Breast epithelium (tissue), 4 donors: ENCODE measurements at places on chromosomes 2 and 18.

DNA sequence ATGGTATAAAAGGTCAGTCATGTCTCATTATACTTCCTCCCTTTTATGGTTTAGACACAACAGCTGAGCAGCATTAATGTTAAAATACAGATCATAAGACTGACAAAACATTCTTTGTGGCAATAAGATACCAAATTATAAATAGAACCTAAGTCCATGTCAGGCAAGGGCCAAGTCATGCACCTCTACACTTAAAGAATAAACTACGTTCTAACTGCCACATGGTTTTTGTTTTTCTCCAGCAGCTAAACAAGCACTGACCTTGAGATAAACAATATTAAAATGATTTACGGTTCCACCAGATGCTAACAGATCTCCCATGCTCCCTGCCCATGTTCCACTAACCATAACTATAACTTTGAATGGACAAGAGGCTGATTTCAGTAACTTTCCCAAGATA, 368.6 kb upstream of the TFPI start:
- no peak for DNase-seq

GRCh38 chr2:190792956-190793888, 87.4 kb upstream of the GLS start:
- no peak for DNase-seq

DNA sequence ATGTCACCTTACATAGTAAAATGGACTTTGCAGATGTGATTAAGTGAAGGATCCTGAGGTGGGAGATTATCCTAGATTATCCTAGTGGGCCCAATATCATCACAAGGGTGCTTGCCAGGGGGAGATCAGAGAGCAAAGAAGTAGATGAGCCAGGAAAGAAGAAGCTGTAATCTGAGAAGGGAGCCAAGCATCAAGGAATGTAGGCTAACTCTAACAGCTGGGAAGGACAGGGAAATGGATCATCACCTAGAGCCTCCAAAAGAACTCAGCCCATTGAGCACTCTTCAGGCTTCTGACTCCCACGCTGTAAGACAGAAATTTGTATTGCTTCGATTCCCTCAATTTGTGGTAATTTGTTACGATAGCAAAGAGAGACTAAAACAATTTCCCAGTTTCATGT, 309.9 kb downstream of the LRP1B start:
- no peak for DNase-seq

DNA sequence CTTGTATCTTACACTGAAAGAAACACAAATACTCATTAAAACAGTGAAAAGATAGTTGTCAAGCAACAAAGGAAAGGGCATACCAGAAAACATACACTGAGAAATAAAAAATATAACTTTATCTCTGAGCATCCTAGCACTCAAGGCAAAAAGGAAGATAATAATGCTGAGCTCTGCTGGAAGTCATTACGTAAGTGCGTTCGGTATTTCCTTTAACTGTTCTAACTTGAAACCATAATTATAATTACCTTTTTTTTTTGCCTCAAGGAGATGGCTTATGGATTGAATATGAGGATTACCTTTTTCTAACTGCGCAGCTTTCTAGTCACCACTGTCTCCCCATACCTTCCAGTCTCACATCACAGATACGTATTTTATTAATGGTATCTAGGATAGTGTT, 308.1 kb downstream of the GBX2 start:
- no peak for DNase-seq

GRCh38 chr2:28649481-28650265, 102.0 kb upstream of the PPP1CB start:
- no peak for DNase-seq

- DNase-seq: no peak
Measured at GRCh38 chr2:208006337-208006736, 19.0 kb downstream of the PLEKHM3 start.

- DNase-seq: no peak
Measured at GRCh38 chr2:226011716-226012450, 612.4 kb downstream of the NYAP2 start.
